SJSA1 (cell line): ENCODE measurements at places on chromosomes 5 and 9. TPM values are rescaled to one million over a fixed set of nuclear protein-coding genes. Genes with fewer than 3 reads are reported as not detected.

- DNase-seq, result no peak
These were observed 14.7 kb upstream of the LHX2 start for GRCh38 chr9:123996731-123997421.

GRCh38 chr9:2817999-2818803 lies 25.7 kb downstream of the PUM3 start:
- no peak for DNase-seq

Gene GPR150
- total RNA-seq, result 0.18 TPM in 1 of 2 replicates, not detected in the other

DNA sequence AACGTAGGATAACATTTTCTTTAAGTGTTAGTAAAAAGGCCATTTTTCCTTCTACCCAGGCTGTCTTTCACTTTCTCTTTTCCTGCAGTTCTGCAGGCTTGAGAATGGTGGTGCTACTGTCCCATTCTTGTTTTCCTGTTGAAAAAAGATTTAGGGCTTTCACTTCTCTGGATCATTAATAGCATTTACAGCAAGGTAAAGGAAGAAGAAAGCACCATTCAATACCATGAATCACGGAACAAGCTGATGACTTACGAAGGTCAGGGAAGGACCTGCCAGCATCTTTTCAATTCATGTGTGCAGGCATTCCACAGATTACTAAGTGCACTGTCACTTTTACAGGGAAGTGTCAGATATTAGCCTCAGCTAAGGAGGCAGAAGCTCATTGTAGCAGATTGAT lies 292.8 kb downstream of the YTHDC2 start:
- no peak for DNase-seq

DNA sequence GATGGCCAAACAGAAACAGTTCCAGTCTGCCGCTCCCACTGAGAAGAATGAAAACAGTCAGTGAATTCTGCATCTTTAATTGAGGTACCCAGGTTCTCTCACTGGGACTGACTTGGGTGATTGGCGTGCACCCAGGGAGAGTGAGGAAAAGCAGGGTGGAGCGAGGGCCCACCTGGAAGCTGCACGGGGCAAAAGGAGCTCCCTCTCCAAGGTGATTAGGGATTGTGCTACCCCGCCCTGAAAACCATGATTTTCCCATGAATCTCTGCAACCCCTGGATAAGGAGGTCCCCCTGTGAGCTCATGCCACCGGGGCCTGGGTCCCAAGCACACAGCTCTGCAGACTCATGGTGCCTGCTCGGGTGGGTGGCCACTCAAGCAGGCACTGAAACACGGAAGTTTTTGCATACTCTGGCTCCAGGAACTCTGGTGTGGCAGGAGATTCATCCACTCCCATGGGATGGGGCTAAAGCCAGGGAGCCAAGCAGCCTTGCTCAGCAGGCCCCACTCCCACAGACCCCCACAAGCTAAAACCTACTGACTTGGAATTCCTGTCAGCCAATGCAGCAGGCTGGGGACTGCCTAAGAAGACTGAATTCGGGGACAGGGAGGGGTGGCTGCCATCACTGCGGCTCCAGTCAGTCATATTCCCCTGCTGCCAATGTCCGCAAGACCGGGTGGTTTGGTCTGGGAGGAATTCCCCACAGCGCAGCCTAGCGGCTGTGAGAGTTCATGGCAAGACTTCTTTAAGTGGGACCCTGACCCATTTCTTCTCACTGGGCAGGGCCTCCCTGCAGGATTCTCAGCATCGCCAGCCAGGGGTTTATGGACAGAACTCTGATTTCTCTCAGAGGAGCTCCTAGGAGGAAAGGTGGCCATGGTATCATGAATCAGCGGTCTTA lies 652.2 kb upstream of the RGMB start:
- no peak for DNase-seq

DNA sequence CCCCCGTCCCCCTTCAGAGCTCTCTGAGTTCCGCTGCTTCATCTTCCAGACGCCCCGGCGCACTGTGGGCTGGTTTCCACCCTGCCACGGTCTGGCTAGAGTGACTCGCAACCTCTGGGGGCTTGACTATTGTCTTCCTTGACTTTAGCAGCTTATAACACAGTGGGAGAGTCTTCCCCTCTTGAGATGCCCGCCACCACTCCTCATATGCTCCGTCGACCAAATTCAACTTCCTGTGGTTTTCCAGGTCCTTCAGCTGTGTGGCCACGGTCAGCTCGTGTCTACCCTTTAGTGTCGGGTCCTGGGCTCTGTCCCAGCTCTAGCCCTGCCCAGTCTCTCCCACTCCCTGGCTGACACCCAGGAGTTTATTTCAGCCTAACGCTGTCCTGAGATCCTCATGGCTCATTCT lies 28.2 kb upstream of the NCS1 start:
- DNase-seq, result peak; percentile 25

Gene NR5A1
- total RNA-seq, result not detected in 2 replicates
